ENCODE measurements at places on chromosomes 3 and 15. TPM values are rescaled to one million over a fixed set of nuclear protein-coding genes. Genes with fewer than 3 reads are reported as not detected.

DNA sequence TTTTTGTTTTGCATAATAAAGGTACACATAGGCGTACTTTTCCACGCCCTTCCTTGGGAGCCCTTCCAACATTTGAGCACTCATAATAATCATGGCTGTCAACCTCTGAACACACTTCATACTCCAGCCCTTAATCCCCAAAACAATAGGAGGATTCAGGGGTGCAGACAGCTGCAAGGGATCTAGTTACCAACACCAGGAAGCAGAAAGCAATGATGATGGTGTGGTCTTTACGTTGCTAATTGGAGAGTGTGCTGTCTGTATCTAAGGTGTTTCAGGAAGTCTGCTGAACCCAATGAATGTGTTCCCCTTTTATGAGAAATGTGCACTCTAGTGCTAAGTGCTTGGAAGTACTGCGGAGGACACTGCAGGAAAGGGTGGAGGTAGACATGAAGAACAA lies 60.3 kb upstream of the PDZRN3 start:
- no peak for DNase-seq

- no peak for DNase-seq
These were observed 301.4 kb upstream of the TPM1 start for GRCh38 chr15:62741106-62741505.

DNA sequence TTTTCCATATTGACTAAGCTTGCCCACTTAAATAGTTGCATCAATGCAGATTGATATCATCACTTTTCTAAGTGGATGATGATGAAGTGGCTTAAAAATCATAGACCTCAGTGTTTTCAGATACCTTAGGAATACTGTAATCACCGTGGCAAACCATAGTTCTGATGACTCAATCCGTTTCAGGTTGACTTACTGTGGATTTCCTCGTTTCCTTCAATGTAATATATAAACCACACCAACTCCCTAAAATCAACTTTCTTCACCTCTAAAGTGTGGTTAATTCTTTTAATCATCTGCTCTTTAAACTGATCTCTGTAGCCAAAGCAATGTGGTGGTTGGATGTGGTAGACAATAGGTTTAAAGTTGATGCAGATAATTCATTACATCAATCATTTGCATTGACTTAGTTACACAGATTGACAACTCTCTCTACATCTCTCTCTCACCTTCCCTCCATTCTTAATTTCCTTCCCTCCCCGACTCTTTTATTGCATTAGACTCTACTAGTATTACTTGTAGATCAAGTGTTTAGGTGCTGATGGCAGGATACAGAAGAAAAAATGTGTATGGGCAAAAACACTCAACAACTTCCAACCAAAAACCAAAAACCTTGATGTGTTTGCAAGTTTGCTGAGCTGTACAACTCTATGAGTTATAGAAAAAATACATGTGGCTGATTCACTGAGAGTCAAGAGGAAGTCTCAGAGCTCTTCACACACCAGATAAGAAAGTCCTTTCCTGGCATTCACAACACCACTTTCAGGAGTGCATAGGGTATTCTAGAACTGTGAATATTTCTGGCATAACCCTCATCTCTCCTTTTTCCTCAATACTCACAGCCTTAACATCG lies 243.5 kb downstream of the NFKBIZ start:
- DNase-seq, result peak; percentile 97

GRCh38 chr3:132180337-132180791 lies 136.8 kb upstream of the ACP3 start:
- peak; percentile 74 for DNase-seq

DNA sequence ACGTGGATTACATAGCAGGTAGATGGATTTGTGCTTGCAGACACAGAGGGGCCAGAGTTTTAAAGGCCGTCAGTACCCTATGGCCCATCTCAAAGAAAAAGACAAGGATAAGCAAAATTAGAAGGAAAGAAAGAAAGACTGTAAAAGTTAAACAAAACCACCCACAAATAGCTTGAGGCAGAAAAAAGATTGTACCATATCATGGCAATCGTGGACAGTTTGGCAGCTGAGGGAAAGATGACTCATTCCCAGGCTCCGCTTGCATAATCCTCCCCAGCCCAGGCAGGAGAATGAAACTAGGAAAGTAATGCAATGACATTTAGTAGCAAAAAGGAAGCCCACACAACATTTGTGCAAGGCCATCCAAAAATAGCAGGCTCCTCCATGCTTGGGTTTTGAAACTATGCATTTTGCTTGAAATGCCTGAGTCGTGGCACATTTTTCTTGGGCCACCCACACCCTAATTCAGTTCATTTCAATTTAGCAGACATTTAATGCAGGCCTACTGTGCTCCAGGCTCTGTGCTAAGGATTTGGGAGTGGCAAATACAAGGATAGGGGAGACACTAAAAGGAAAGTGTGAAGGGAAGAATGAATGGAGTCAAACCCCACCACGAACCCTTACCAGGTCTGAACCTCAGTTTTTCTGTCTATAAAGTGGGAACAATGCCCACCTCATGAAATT lies 40.9 kb upstream of the SMAD3 start:
- peak; percentile 94 for DNase-seq

GRCh38 chr15:38588672-38589071 lies 24.1 kb upstream of the RASGRP1 start:
- peak; percentile 62 for DNase-seq

DNA sequence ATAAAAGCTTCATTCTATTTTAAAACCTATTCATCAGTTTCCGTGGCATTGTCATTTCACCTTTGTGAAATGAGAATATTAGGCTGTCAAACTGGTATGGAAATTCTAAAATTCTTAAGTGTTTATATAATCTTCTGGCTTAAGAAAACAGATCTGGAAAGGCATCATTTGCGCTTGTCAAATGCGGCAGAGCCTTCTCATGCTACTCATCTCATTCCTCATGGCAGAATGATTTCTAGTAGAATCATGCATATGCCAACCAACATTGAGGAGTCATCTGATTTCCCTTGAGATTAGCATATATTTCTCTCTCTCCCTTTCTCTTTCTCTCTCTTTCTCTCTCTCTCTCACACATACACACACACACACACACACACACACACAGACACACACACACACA lies 48.8 kb downstream of the STRIT1 start:
- no peak for DNase-seq

DNA sequence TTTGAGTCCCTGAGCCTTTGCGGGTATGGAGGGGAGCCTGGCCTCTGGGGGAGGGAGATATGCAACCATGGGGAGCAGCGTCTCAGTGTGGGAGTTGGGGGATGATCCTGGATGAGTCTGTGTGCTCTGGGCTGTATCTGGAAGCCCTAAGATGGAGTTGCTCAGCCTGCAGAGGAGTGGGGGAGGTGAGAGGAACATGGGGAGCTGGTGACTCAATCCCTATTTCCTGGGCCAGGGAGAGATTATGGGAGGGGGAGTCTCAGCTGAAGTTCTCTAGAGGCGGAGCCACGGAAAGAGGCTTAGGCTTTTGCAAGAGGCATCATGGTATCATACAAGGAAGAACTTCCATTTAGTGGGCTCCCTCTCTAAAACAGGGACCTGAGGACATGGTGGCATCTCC lies 59.5 kb upstream of the TMEM115 start:
- DNase-seq, result peak; percentile 1

- peak; percentile 75 for DNase-seq
These were observed 142.7 kb downstream of the FNDC3B start for GRCh38 chr3:172181932-172182586.

DNA sequence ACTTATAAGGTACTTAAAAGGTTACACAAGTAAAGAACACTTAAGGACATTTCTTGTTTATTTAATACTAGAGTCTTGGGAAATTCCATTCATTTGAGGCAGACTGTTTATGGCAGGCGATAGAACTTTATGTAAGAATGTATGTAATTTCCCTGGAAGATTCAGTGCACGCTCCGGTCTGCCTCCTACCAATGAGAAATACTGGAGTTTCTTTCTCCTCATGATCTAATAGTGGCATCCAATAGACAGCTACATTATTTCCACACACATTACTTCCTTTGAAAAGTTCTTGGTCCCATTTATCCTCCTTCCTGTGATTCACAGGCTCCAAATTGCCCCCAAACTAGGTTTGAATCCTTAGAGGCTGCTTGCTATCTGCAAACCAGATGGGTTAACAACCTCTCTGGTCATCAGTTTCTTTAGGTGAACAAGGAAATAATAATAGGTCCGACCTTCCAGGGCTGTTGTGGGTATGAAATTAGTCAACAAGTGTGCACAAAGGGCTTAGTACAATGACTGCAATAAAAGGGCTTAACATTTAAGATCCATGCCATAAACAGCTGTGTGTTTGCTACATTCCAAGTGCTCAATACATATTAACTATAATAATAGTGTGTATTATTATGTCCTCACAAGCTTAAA lies 30.7 kb downstream of the EIF4E3 start:
- DNase-seq, result peak; percentile 93

DNA sequence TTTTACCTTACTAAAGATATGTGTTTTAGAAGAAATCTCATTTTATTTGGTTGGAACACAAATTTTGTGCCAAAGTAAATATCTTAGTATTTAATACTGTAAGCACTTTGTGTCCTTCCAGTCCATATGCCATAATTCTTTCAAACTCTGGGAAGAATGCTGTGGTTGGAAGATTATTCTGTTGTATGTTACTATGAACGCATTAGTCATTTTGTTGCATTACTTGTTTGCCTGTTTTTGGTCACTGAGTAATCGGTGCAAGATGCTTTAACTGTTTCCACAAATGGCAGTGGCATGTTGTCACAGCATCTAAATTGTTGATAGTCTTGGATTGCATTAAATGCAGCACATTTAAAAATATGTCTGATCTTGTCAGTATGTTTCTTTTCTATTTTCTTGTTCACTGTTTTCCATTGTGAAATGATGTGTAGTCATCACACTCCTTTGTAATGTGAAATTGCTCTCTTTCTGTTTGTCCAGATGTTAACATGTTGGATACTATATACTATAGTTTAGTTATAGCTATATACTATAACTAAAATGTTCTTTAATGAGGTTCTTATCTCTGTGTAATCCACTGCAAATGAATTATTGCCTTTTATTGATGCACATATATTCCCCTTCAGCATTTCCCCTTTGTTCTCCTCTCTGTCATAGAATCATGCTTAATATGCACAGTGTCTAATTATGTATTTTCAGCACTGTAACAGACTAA lies 89.9 kb upstream of the FLNB start:
- DNase-seq, result peak; percentile 34

PLSCR5 gene
- total RNA-seq, result not detected

SPESP1 gene
- 0.75 TPM for total RNA-seq

ZNF620 gene
- total RNA-seq, result 5.8 TPM

TEX9 gene
- 7.5 TPM for total RNA-seq

SLC22A13 gene
- total RNA-seq, result not detected

TNNC1 gene
- total RNA-seq, result 1.2 TPM

HEXA gene
- 64.6 TPM for total RNA-seq

UCN2 gene
- total RNA-seq, result 4.0 TPM

EHHADH gene
- total RNA-seq, result 35.6 TPM

BMF gene
- total RNA-seq, result 27.2 TPM
